ENCODE measurements at places on chromosomes 2 and 18. TPM values are rescaled to one million over a fixed set of nuclear protein-coding genes. Genes with fewer than 3 reads are reported as not detected.

PRSS56 gene
- total RNA-seq = not detected

UGGT1 gene
- total RNA-seq = 53.2 TPM

DNA sequence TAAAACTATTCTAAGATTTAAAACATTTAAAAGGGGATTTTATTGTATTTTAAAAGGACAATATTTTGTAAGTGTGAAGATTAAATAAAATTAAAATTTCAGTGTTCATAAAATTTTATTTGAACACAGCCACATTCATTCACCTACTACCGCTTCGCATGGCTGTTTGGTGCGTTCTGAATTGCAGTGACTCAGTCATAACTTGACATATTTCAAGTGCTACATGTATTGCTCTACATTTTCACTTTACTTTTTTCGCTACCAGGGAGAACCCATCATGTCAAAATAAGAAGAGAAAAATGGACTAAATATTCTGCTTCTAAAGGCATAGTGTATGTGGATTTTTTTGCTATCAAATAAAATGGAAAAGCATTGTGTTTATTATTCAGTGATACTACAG, 8.7 kb downstream of the PTH2R start:
- DNase-seq = peak; percentile 20

DNA sequence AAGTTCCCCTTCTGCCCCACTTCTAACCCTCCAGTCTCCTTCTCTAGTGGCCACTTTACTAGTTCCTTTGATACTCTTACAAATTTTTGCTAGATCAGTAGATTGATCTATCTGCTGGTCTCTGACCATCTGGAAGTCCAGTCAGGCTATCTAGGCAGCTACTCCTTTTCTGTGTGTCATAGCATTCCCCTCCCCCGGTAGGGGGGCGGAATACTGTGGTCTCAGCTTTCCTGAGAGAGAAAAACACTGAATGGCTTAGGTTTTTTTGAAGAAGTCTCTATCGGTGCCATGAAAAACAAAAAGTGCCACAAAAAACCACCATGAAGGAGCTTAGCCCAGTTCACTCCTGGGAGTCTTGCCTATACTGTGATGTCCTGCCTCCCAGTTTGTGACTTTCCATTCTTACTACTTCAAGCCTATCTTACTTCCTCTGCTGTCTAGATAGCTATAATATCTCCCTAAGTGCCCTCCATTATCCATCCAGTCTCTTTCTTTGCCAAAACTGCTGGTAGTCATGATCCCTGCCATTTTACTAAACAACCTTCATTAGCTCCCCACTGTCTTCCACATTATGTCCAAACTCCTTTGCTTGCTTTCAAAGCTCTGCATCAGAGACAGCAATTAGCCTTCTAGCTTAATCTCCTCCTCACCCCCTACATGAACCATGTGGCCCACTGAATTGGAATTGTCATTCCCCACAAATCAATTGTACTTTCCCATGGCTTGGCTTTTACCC, 29.9 kb downstream of the TPGS2 start:
- no peak for DNase-seq

CCDC178 gene
- total RNA-seq = not detected

DNA sequence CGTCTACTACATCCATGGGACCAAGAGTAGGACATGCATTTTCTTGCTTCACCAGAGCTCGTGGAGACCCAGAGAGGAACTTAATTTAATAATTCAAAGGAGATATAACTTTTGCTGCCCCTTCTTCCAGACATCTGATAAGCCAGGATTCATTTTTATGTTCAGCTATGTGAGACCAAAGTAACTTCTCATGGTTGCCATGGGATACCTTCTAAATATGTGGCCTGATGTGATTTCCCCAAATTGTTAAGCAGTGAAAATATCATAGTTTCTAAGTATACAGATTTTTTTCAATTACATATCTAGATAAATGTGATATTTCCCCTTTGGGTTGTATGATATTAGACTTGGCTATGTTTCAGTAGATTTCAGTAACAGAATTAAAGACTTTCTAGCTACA, 185.5 kb upstream of the FN1 start:
- no peak for DNase-seq
